Right atrium auricular region (tissue), 2 donors: ENCODE measurements at places on chromosomes 12 and 14.
A peak's percentile ranks its signal among the peaks of the same experiment; 100 is the strongest.

GRCh38 chr12:43884683-43885410 lies 49.0 kb downstream of the TMEM117 start:
- no peak for DNase-seq

DNA sequence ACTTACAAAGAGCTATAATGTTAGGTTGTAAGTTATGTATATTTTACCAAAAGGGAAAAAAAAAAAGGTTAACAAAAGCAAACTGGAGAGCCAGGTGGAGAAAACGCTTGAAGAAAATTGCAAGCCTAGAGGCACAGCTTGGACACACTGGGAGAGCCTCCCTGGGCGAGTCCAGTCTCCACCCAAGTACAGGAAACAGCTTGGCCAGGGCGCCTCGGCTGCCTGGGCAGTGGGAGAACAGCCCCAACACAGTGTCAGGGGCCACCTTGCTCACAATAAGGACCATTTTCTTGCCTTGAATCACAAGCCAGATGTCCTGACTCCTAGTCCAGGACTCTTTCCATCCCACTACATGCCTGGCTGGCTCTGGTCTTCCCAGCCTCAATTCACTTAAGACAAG lies 33.3 kb downstream of the TTC7B start:
- DNase-seq = no peak

DNA sequence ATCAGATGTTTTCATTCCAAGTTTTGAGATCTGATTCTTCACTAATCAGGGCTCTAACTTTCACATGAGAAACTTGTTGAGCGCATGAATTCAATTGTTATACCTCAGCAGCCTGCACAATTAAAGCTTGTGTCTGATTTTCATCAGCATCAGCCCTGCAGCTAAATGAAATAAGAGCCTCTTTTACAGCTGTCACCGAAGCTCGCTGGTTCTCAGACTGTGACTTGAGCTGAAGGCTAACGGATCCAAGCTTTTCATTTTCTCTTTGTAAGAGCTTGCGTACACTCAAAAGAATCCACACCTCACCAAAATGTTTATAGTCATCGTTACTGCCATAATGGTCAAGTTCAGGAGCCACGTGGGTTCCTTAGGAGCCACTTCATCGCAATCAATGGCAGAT lies 65.5 kb upstream of the BEGAIN start:
- no peak for DNase-seq

DNA sequence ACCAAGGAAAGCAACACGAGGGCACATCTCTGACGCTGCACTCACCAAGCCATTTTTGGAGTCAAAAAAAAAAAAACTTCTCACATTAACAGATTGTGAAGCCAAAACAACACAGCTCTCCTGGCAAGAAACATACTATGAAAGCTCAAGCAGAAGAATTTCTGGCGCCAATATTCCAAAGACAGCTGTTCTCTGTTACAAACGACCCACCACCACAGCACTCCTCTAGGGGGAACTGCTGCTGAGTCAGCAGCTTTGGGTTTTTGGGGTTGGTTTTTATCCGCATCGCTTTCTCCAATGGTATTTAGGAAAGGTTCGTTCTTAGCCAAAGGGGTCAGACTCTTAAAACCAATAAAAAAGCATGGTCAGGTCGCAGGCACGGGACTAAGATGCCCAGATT lies 379.4 kb downstream of the RPS29 start:
- no peak for DNase-seq

DNA sequence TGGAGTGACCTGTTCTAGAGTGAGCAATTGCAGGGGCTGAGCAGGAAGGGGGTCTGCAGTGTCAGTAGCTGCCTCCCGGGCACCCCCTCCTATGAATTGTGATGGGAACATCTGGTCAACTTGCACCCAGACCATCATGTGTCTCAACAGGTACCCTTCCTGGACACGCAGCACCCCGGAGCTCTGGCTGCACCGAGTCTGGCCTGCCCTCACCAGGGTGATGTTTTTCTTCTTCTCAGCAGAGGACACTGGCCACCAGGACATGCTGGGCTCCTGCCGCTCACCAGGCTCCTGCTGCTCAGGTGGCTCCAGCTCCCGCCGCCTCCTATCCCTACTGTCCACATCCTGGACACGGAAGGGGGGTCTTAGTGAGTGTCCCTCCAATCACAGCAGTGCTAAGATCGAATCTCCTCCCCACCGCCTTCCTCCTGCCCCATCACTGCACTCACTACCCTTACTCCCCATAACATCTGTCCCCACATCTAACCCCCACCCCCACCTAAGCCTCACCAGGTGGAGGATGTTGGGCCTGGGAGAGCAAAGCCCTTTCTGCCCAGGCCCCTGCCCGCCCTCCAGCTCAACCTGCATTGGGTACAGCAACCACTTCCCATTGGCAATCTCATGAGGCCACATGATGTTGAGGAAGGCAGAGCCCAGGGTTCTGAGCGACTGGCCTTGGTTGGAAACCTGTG lies 14.9 kb downstream of the ITGA7 start:
- no peak for DNase-seq

DNA sequence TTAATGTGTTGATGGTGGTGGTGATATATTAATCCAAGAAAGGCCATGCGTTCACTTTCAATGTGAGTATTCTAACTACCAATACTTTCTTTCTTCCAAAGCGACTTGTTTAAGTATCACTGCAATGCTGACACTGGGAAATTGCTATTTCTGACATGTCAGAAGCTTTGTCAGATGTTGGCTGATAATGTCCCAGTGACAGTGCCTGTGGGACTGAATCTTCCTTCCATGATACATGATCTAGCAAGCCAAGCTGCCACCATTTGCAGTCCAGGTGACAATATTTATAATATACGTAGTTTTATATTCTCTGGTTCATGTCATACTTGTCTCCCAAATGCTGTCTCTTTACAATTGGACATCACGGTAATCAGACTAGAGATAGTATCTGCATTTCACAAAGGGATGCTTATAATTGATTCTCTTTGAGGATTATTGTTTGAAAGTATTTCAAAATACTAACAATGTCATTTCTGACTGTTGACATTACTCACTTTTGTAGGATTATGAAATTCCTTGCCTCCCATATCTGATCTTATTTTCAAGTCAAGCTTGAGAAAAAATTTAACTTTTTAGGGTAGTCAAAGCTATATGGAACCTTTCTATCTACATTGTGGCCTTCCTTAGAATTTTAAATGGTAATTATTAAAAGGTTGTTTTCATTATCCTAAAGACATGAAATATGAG lies 57.3 kb downstream of the KNTC1 start:
- DNase-seq = no peak

- no peak for DNase-seq
These were observed 10.9 kb upstream of the PTGER2 start for GRCh38 chr14:52303236-52303635.

GRCh38 chr12:111937429-111937828 lies 75.5 kb downstream of the TMEM116 start:
- DNase-seq = no peak

GRCh38 chr12:50894241-50894640 lies 51.5 kb downstream of the TMPRSS12 start:
- DNase-seq = no peak

DNA sequence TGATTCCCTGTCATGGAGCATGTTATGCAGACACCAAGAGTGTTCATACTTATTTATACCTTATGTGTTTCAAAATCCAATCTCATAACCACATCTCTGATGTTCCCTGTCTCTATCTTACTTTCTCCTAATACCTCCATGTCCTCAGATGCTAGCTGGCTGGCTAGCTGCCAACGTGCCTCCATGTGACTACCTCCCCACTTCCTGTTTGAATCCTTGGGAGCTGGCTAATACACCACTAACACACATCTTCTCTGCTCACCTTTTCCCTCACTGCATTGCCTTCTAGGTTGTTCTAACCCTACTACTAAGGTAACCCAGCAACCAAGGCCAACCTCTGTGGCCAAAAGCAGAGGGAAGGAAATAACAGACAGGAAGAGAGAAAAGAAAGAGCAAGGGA lies 27.3 kb downstream of the TTC5 start:
- DNase-seq = no peak

DNA sequence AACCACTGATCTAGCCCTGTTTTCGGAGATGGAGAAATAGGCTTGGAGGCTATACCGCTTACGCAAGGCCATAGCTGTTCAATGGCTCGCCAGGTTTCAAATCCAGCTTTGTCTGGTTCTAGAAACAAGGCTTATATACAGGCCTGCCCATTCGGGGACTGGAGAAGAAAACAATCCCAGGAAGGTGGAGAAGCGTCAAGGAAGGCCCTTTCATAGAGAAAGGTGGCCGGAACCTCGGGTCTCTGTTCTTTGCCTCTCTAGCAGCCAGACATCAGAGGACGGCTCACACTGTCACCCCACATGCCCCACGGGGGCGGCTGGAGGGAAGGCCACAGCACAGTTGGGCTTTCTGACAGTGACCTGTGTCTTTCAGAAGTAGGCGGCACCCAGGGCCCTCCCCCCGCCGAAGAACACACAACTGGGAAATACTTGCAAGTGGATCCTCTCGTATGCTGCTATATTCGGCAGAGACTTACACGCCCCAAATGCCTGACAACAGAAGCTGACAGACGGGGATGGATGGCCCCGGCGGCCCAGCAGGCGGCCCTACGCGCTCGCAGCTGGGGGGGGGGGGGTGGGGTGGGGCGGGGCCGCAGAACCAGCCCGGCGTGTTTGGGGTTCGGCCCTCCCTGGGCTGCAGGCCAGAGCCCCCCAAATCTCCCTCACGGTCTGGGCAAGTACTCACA lies 4.5 kb upstream of the SETD1B start:
- peak; percentile 88 for DNase-seq

DNA sequence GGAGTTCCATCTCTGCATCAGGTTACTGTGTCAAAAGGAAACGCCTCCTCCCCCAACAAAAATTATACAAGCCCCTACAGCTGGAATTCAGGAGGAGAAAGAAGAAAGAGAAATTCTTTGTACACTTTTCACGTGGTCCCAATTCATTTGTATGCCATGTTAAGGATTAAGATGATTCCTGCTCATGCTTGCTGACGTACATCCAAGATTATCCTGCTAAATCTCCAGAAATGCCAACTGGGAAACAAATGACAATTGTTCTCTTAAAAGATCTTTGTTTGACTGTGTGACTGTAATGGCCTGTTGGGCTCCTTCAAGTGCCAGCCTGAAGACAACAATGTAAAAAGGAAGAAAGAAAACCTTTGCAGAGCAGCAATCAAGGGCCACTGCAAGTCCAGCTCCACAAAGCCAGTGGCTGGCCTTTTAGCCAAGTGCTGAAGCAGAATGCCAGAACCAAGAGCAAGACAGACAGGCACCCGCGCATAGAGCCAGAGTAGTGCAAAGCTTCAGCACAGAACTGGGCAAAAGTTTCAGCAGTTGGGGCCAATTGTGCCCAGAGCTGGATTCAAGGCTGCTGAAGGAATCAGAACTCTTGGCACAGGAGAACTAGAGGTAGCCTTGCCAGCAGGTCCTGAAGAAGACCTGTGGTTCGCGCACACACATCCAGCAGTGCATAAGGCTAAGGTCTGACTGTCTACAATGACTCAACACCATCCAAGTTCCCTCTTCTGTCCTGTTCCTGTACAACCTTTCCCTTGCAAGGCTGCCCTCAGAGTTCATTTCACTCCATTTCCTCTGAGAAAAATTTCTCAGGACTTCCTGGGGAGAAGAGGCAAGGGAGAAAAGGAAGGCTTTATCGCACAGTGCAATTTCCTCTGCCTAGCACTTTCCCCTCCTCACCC lies 209.7 kb upstream of the BMP4 start:
- no peak for DNase-seq

DNA sequence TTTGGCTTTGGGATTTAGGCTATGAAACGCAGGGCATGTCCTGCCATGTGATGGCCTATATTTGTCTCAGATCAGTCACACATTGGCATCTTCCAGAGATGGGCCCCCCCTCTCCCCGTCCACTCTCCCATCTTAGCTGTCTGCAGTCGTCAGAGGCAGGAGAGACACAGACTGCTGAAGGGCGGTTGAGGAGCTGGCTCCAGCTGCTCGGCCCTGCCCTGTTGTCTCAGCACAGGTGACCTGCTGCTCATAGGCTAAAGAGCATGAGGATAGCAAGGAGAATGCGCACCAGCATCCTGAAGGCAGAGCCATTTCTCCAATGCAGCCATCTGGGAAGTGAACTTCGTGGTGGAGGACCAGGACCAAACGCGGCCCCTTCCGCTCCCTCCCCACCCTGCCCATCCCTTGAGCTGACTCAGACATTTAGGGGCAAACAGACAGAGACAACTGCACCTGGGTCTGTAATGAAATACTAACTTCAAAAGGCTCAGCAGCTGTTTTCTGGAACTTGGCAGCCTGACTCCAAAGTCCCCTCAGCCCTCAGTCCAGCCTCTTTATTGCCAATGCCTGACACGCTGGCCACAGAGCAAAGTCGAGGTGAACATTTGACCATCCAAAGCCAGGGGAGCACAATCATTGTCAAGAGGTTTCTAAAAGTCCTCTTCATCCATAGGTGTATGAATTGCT lies 22.3 kb downstream of the FZD10 start:
- peak; percentile 40 for DNase-seq

DNA sequence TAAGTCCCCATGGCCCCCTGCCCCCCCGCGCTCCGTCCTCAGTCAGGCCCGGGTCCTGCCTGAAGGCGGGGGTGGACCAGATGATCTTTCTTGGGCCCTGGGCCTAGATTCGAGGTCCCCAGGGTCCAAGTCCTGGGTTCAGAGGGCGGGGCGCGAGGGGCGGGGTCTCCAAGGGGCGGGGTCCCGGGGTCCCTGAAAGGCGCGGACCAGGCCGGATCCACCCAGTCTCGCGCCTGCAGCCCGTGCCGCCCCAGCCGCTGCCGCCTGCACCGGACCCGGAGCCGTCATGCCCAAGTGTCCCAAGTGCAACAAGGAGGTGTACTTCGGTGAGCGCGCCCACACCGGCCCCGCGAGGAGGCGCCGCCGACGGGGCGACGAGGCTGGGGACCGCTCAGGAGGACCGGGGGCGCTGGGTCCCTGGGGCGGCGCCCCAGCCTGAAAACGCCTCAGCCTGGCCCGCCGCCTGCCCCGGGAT lies 325 bp downstream of the CRIP1 start:
- DNase-seq = peak; percentile 83

GRCh38 chr14:68401855-68402254 lies 391.0 kb downstream of the ZFP36L1 start:
- DNase-seq = no peak

DNA sequence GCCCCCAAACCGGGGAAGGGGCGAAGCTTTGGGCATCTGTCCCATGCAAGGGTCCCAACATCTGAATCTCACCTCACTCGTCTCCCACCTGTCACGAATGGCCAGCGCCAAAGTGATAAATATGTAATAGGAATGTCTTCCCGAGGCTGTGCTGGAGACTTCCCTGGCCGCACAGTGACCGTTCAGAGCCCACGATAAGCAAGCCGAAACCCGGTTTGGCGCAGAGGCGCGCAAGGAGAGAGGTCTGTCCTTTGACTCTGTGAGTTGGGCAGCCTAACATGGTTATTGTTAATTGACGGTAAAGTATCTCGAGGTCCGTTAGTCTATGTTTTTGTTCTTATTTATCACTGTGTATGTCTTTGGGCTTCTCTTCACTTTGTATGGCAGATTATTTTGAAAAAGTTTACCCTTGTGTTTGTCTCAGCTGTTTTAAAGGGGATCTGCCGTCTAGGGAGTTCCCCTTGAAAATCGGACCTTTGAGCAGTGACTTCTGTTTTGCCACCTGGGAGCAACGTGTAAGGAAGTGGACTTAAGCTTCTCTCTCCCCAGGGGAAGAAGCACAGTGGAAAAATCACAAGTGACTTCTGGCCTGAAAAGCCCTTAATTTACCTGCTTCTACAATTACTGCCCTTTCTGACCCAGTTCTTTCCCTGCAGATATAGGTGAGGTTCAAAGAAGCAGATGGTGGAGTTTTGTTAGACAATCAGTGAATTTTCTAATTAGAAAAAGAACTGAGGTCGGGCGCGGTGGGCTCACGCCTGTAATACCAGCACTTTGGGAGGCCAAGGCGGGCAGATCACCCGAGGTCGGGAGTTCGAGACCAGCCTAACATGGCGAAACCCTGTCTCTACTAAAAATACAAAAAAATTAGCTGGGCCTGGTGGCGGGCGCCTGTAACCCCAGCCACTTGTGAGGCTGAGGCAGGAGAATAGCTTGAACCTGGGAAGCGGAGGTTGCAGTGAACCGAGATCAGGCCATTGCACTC lies 1.1 kb upstream of the TM9SF1 start:
- no peak for DNase-seq
